Stimulated activated CD8-positive, alpha-beta memory T cell treated with anti-CD3 and anti-CD28 coated beads, Interleukin-12 subunit alpha, Interleukin-12 subunit beta, amount 100 ng/mL, for 1 hour (primary cell): ENCODE measurements at places on chromosomes 13 and 19.

DNA sequence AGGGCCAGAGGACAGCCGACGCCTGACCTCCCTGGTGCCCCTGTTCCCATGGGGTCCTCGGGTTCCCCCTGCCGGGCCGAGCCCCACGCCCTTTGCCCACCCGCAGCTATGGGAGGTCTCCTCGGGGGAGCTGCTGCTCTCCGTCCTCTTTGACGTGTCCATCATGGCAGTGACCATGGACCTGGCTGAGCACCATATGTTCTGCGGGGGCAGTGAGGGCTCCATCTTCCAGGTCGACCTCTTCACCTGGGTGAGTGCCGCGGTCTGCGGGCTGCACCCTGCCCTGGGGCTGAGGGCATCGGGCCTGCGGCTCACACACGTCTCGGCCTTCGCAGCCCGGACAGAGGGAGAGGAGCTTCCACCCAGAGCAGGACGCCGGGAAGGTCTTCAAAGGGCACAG lies 6.6 kb downstream of the WDR18 start:
- DNase-seq, result no peak

DNA sequence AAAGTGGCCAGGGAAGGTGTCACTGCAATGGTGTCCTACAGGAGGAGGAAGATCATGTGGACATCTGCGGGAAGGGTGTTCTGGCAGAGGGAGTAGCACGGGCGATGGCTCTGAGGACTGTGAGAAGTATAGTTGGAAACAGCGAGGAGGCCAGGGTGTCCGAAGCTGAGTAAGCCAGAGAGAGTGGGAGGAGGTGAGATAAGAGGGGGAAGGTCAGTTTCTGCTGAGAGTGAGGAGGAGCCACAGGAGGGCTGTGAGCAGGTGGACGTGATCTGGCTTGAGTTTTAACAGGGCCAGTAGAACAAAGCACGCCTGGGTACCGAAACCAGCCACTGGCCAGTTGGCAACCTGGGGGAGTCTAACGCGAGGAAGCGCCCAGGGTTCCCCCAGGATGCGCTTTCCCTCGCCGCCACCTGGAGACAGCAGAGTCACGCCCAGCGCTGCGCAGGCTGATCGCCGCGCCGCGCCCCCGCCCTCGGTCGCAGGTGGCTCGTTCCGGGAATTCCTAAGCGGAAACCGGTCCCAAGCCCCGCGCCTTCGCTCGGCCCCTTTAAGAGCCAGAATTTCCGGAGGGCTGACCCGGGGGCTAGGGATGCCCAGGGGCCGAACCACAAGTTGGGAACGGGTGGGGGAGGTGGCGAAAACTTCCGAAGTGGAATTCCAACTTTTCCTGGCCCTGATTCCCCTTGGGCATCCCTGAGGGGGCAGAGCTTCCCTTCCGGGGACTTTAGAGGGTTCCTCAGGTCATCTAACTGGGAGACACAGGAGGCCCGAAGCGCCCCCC lies 1.1 kb upstream of the LSR start:
- peak; percentile 38 for DNase-seq

DNA sequence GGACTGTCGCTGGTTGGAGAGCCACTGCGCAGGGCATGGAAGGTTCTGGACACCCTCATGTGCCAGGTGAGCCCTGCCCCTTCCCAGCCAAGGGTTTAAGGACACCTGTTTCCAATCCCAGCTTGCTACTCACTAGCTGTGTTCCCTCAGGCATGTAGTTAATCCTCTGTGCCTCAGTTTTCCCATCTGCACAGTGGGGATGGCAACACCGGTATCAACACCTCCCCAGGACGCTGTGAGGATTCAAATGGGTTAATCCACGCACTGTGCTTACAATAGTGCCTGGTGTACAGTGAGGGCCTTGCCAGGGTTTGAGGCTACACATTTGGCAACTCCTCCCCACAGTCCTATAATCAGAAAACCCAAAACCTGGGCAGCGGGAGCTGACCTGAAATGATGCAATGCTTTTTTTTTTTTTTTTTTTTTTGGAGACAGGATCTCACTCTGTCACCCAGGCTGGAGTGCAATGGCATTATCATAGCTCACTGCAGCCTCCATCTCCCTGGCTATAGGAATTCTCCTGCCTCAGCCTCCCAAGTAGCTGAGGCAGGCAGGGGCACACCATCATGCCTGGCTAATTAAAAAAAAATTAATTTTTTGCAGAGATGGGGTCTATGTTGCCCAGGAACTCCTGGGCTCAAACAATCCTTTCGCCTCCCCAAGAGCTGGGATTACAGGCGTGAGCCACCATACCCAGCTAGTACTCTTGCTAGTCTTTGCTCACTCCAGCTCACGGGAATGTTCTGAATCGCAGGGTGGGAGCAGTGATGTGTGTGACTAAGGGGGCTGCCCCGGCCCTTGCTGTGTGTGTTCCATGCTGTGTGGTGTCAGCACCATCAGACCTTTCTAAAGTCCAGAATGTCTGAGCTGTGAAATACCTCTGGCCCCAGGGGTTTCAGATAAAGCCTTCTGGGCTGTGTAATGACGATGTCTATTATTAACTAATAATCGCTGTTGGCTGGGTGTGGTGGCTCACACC lies 2.3 kb downstream of the ACP4 start:
- no peak for DNase-seq

DNA sequence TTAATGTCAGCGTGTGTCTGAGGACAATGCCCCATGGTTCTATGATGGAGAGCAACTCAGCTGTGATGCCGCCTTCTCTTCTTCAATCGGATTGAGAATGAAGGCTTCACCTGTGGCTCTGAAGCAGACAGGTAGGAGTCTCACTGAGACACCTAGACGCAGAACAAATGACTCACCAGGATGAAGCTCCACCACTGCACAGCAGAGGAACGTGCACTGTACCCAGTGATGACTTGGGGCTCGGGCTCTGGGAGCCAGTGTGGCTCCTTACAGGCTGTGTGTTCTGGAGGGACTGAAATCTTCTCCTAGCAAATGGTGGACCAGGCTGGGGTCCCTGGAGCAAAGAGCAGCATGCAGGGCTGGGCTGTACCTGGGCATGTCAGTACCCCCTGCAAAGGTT lies 44.0 kb downstream of the CCDC70 start:
- no peak for DNase-seq

GRCh38 chr13:21694831-21695230 lies 24.0 kb downstream of the FGF9 start:
- DNase-seq, result no peak

- DNase-seq, result no peak
Measured at GRCh38 chr13:85313761-85314503, 485.3 kb downstream of the SLITRK6 start.

DNA sequence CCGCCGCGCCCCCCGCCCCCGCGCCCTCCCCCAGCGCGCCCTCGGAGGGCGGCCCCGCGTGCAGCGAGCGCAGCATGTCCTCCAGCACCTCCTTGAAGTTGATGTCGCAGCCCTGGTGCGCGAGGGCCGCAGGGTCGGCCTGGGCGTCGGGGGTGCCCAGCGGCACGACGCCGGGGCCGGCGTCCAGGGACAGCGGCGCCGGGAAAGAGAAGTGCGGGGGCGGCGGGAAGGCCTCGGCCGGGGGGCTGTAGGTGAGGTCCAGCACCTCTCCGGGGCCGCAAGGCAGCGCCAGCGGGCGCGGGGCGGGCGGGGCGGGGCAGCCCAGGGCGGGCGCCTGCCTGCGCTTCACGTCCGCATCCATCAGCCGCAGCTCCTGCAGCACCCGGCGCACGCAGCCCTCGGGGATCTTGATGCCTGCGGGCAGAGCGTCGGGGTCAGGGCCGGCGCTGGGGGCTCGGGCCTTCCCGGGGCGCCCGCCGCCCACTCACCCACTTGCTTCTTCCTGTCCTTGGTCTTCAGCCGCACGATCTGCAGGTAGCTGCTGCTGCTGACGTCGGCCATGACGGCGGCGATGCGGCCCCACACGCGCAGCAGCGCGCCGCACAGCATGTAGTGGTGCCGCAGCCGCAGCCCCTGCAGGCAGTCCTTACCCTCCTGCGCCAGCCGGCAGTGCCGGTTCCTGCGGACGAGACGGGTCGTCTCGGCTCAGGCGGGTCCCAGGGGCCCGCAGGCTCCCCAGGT lies 4.7 kb downstream of the GPX4 start:
- no peak for DNase-seq

- DNase-seq, result no peak
Measured at GRCh38 chr19:55642153-55643002, 1.1 kb upstream of the ZNF581 start.

- DNase-seq, result no peak
Measured at GRCh38 chr13:79349011-79349410, 57.0 kb downstream of the RBM26 start.

- no peak for DNase-seq
Measured at GRCh38 chr13:55106509-55106908, 2034.2 kb upstream of the PRR20A start.

DNA sequence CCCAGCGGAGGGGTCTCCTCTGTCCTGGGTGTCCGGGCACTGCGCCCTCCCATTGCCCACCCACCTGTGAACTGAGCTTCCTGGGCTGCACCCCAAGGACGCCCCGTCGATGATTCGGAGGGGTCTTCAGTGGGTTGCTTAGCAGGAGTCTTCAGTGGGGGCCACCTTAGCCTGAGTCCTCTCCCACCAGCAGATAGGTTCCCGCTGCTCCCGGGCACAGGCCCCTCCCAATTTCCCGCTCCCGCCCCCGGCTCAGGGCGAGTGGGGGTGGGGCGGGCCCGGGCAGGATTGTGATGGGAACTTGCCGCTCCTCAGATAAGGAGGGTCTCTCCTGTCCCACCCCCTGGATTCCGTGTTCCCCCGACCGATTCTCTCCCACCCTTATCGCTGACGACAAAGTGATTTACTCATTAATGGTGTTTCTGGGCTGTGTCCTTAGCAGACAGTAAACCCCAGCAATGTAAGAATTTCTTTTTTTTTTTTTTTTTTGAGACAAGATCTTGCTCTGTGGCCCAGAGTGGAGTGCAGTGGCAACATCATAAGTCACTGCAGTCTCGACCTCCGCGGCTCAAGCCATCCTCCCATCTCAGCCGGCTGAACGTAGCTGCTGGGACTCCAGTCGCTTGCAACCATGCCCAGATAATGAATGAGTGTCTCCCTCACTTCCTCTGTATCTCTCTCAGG lies 655 bp upstream of the S1PR5 start:
- DNase-seq, result no peak

GRCh38 chr19:4456476-4456842 lies 1.1 kb downstream of the UBXN6 start:
- no peak for DNase-seq

DNA sequence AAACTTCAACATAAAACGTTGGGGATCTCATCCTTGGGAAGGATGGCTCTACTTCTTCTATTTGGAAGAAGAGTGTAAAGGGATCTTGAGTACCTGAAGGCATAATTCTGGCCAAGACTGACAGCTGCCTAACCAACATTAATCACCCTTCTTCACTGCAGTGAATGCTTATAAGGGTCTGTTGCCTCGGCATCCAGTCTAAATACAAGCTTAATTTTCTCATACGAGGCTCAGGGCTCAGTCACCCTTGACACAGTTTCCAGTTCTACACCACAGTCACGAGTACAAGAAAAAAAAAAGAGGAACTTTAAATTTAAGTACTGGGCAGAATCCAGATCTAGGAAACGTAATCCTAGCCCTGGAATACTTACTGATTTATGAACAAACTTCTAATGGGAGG lies 9.0 kb downstream of the FPR3 start:
- no peak for DNase-seq

DNA sequence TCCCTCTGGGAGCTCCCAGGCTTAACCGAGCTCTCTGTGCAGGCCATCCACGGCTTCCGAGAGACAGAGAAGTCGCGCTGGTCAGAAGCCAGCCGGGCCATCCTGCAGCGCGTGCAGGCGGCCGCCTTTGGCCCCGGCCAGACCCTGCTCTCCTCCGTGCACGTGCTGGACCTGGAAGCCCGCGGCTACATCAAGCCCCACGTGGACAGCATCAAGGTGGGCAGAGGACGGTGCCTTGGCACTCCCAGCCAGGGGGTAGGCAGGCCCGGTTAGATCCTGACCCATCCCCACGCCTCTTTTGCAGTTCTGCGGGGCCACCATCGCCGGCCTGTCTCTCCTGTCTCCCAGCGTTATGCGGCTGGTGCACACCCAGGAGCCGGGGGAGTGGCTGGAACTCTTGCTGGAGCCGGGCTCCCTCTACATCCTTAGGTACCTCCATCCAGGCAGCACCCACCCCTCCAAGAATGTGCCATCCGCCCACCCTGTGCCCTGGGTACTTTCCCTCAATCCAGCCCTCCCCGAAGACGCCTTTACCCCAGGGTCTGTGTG lies 1.5 kb downstream of the PSPN start:
- DNase-seq, result no peak

- no peak for DNase-seq
Measured at GRCh38 chr13:30985637-30986205, 53.3 kb downstream of the TEX26 start.

DNA sequence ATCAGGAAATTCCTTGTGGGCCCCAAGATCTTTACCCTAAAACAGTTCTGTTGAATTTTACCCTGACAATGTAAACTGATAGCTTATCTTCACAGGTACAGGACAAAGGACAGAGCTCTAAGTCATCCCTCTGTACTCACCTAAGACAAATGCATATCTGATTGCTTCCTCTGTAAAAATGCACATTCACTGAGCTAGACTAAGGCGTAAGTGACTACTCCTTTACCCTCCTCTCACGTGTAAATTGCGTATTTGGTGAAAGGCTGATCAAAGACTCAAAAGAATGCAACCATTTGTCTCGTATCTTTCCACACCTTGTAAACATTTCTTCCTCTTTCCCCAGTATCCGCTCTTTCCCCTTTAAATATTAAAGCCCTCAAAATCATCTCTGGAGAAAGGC lies 80.6 kb upstream of the LRCH1 start:
- no peak for DNase-seq

GRCh38 chr19:16197188-16197621 lies 506 bp upstream of the AP1M1 start:
- DNase-seq, result no peak

- no peak for DNase-seq
Measured at GRCh38 chr19:35519291-35519690, 5.8 kb upstream of the DMKN start.

DNA sequence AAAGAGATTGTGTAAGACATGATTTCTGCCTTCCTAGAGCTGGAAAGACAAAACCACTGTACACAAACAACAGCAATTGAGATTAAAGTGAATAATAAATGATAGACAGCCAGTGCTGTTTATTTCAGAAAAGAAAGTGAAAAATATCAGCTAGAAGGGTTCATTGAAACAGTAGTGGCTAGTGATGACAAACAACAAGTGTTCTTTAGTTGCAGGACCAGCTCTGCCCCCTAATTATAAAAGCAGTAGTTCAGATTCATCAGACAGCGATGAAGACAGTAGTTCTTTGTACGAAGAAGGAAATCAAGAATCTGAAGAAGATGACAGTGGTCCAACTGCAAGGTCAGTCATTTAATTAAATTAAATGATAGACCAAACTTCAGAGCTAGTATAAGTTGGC lies 14.8 kb downstream of the GPALPP1 start:
- DNase-seq, result no peak
